ENCODE measurements at places on chromosomes 2 and 18.

GRCh38 chr18:37778417-37779165 lies 213.0 kb upstream of the CELF4 start:
- no peak for DNase-seq

GRCh38 chr2:11385847-11386246 lies 41.4 kb upstream of the ROCK2 start:
- DNase-seq = no peak

GRCh38 chr2:88575630-88576029 lies 51.6 kb downstream of the EIF2AK3 start:
- no peak for DNase-seq

- no peak for DNase-seq
These were observed 166.0 kb downstream of the SOCS6 start for GRCh38 chr18:70454704-70455322.

GRCh38 chr2:230684270-230685168 lies 28.1 kb upstream of the CAB39 start:
- DNase-seq = no peak

GRCh38 chr2:97699765-97700444 lies 13.5 kb upstream of the ZAP70 start:
- DNase-seq = peak; percentile 72

All from activated naive CD4-positive, alpha-beta T cell treated with anti-CD3 and anti-CD28 coated beads, Interleukin-2, amount 50 U/mL, for 16 hours (primary cell).